Stimulated activated naive CD4-positive, alpha-beta T cell (primary cell): ENCODE measurements at places on chromosomes 13 and 19.

GRCh38 chr13:45595965-45596364 lies 19.6 kb downstream of the ERICH6B start:
- DNase-seq, result no peak

GRCh38 chr13:49802426-49802825 lies 9.9 kb upstream of the KPNA3 start:
- no peak for DNase-seq

DNA sequence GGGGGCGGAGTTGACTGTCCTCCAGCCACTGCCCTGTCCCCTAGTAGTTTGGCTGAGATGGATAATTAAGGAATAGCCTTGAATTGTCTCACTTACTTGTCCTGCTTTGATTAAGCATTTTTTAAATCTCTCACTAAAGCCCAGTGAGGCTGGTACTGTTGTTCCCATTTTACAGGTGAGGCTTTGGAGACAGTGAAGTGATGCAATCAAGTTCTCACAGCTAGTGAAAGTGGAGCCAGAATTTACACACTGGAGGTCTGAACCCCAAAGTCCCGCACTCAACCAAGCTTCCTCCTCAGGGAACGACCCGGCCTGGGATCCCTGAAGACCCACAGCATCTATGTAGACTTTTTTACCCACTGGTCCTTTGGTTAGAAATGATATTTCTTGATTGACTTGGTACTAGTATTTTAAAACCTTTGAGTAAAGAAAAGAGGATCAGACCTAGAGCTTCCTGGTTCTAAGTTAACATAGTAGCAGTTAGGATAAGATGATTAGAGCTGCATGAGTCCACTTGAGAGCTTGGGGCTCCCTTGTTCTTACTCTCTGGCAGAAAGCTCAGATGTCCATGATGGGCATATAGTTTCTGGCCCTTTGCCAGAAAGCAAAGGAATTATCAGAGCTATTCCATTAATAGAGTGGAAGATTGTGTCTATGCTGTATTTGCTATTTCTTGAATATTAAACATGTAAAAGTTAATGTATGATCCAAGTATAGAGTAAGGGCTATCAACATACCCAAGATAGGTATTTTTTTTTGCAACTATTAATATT lies 154.3 kb downstream of the LMO7 start:
- no peak for DNase-seq

DNA sequence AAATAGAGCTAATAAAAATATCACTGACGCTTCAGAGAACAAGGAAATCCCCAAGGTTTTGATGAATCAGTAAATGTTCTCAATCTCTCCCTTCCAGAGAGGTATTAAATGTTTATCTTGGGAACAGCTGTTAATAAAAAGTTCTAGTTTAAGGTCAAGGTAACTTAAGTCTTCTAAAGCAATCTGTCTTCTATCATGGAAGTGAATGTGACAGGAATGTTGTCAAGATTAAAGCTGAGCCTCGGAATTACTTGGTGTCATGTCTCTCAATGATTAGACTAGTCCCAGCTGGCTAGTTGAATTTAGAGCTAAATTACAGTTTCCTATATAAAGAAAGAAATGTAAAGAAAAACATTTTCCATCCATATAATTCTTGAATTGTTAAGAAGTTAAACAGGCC lies 23.4 kb downstream of the ESD start:
- no peak for DNase-seq

- DNase-seq, result peak; percentile 65
Observed at GRCh38 chr19:3338541-3339181, 27.7 kb upstream of the NFIC start.

- no peak for DNase-seq
Observed at GRCh38 chr13:75485286-75486062, 3.5 kb upstream of the TBC1D4 start.

DNA sequence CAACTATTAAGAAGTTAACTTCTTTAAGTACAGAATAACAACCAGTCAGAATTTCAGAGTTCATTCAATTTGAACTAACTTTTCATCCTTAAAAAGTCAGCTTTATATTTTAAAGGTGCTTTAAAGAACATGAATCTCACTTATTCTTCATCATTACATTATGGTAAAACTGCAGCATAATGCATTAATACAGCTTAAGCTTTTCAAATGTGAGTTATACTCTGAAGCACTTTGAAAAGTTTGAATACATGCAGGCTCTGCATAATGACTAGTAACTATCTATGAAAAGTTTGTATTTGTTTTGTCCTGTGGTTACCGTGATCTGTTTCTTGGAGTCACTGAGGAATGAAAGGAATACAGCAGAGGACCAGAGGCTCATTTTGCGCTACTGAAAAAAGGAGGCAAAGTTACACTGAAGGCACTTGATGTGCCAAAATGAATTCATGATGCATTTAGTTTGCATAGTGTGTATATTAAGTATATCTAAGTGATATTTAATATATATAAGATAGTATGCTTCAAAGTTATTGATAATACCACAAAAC lies 4.1 kb downstream of the PCDH17 start:
- DNase-seq, result no peak

- peak; percentile 45 for DNase-seq
Observed at GRCh38 chr19:5805462-5806132, 730 bp downstream of the NRTN start.

DNA sequence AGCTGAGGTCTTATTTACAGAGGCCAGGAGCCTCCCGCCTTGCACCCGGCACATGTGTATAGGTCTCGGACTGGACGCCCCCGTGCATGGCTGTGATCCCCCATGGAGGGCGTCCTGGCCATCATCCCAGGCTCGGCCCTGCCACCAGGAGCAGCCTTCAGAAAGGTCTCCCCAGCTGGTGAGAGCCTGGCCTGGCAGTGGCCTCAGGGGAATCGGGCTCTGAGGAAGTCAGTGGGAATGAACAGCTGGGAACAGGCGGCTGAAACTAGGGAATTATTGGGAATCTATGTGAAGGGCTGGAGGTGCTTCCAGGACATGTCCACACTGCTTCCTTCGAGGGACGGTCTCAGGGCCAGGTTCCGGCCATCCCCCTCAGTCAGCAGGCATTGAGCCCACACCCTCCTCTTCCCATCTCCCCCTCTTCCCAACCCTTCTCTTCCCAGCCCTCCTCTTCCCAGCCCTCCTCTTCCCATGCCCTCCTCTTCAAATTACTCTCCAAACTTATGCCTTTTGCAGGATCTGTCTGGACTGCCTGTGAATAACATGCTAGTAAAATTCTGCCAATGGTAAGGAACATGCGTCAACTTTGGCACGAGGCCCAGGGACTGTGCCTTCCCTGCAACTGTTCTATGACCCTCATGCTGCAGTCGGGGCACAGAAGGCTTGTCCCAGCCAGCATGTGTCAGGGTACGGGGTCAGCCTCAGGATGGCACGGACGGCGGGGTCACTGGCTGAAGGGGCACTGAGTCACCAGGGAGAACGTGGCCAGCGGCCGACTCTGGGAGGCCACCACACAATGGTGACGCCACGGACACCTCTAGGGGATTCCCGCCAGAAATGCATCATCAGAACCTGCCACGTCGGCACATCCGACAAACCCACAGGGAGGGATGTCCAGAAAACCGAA lies 24.2 kb upstream of the C13orf46 start:
- DNase-seq, result no peak

DNA sequence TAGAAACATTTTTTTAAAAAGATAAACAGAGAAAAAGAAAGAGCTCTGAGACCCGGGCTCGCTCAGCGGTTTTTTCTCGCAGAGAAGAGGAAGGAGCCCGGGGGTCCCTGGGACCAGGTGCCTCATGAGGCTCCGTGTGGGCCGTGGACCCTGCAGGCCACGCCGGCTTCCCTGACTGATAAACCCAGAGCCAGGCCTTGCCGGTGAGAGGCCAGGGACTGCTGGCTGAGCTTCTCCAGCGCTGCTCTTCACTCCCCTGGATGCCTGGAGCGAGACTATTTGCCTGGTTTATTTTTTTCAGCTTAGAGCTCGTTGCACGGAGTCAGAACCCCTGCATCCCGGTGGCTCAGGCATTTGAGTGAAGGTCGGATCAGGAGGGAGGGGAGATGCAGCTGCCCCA lies 53.4 kb upstream of the F7 start:
- DNase-seq, result no peak

- DNase-seq, result no peak
Observed at GRCh38 chr19:3116621-3117020, 19.2 kb upstream of the GNA15 start.

GRCh38 chr19:30159636-30160035 lies 212.5 kb upstream of the ZNF536 start:
- DNase-seq, result no peak
